Activated CD4-positive, alpha-beta T cell treated with anti-CD3 and anti-CD28 coated beads, Interleukin-2, amount 50 U/mL, for 48 hours (primary cell): ENCODE measurements at places on chromosomes 7 and 10.

- DNase-seq = no peak
Observed at GRCh38 chr10:84590327-84591193, 262.2 kb downstream of the CCSER2 start.

DNA sequence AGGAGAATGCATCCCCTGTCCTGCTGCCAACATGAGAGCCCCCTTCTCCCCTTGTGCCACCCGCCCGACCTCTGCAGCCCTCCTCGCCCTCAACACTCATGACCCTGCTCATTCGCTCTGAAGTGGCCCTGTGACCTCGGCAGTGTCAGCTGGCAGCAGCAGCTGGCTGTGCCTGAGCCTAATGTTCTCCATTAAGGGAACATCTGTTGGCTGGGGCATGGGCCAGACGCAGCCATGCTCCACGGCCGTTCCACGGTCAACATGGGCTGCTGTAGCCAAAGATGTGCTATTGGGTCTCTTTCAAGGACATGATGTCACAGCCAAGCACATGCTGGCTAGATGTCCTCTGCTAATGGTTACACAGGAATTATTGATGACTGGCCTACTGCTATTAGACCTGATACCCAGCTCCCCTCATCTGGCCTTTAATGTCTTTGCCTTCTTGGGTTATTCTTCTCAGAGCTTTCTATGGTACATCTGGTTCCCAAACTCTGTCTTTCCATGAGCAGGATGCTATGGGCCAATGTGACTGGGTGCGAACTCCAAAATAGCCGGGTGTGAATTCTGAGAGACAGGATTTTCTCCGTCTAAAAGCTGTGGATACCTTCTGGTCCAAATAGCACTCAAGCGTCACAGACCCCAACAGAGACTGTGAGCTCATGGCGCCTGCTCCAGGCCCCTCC, 22.4 kb downstream of the ADCYAP1R1 start:
- DNase-seq = no peak

DNA sequence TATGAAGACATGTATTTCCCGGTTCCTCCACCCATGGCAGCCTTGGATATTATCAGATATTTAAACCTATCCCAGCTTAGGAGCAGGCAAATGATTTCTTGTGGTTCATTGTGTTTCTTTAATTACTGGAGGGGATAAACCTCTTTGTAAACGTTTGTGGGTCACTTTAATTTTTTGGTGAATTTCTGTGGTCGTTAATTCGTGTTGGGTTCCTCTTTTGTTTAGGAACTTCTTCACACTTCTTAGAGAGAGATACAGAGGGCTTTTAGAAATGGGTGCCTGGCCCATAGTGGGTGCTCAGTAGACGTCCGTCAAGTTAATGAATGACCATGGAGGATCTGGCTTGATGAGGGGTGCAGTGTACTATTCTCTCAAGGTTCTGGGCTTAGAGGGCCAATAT, 27.2 kb upstream of the NUB1 start:
- DNase-seq = no peak

- no peak for DNase-seq
Observed at GRCh38 chr10:351770-352334, 216.6 kb downstream of the ZMYND11 start.

GRCh38 chr7:511476-512145, 8.0 kb downstream of the PDGFA start:
- DNase-seq = no peak

- peak; percentile 87 for DNase-seq
Observed at GRCh38 chr10:96830511-96831199, 1.4 kb upstream of the LCOR start.

GRCh38 chr10:110134917-110135316, 72.5 kb upstream of the MXI1 start:
- DNase-seq = no peak

GRCh38 chr10:34649385-34649784, 165.7 kb downstream of the PARD3 start:
- no peak for DNase-seq
